ENCODE measurements at places on chromosomes 1 and 21.

GRCh38 chr1:240093120-240093961 lies 1.7 kb downstream of the FMN2 start:
- DNase-seq, result no peak

- peak; percentile 55 for DNase-seq
Observed at GRCh38 chr1:111747282-111747734, 8.1 kb upstream of the INKA2 start.

DNA sequence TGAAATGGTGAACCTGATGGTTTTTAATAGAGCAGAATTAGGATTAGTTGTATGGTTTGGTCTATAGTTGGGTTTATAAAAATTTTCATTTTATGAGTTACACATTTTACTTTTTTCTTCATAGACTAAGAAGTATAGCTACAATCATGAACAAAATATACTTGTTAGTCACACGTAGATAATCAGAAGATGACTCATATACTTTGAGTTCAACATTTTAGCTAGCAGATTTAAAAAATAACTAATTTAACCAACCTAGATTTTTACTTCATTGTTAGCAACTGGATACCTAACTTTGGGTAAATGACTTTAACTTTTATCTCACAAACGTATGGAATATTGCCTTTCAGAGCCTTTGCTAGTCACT lies 27.9 kb downstream of the MORC3 start:
- no peak for DNase-seq

- no peak for DNase-seq
Observed at GRCh38 chr21:37244501-37245095, 22.5 kb downstream of the VPS26C start.

- no peak for DNase-seq
Observed at GRCh38 chr21:46028573-46029091, 47.1 kb downstream of the COL6A1 start.

DNA sequence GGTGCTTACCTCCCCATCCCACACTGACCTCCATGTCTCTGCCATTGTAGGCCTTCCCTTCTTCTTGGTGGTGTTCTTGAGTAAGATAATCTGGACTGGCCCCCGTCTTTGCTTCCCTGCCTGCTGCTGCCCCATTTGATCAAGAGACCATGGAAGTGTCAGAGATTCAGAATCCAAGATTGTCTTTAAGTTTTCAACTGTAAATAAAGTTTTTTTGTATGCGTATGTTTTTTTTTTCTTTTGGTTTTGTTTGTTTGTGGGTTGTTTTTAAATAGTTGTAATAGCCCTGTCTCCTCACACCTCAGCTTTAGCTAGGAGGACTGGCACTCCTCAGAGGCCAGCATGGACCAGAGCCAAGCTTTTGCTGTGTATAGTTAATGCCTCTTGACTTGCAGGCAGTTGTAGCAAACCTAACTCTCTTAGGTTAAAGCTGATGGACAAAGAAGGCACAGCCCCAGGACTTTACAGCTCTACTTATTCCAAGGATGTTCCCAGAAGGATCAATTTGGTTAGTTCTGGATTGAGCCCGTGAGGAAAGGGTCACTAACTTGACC lies 5.6 kb upstream of the YBX1 start:
- DNase-seq, result no peak

- DNase-seq, result no peak
Observed at GRCh38 chr1:241215683-241216082, 141.3 kb downstream of the RGS7 start.

- DNase-seq, result no peak
Observed at GRCh38 chr1:244047621-244048255, 3.3 kb upstream of the ZBTB18 start.

GRCh38 chr21:34690041-34690792 lies 21.4 kb downstream of the CLIC6 start:
- DNase-seq, result no peak

GRCh38 chr1:26129778-26130177 lies 18.2 kb downstream of the PDIK1L start:
- DNase-seq, result no peak

- DNase-seq, result no peak
Observed at GRCh38 chr1:208074353-208074752, 163.4 kb upstream of the CD34 start.

GRCh38 chr1:5901150-5901549 lies 91.1 kb downstream of the NPHP4 start:
- no peak for DNase-seq

DNA sequence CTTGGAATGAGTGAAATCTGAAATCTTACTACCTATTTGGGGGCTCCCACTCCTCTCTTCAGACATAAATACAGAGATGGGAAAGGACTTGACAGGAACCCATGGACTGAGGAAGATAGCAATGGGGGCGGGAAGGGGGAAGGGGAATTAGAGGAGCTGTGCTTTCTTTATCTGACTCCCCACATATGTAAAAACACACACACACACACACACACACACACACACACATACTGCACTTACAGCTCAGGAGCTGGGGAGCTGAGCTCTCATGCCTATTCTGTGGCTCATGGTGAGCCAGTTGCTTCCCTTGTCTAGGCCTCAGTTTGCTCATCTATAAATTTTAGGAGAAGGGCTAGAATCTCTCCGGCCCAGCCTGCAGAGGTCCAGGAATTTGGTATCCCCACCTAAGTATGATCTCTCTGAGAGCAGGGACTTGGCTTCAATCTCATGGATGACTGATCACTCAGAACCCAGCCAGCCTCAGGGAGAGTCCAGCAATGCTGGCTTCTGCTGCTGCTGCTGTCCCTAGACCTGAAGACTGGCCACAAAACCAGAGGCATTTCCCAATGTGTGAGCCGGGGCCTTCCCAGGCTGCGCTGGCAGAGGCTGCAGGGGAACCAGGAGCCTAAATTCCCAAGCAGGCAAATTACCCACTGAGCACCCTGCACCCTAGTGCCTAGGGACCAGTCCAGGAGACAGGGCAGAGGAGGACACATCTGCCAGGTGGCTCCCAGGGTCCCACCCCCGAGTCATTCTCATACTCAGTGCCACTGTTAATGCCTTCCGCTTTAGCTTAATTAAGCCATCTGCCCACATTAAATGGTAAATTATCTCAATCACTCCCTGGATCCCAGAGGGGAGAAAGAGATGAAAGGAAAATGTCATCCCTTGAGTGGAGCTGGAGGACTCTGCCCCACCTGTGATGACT lies 57.5 kb upstream of the RBM15 start:
- no peak for DNase-seq

- no peak for DNase-seq
Observed at GRCh38 chr1:243233908-243234307, 21.2 kb downstream of the CEP170 start.

All from stimulated activated naive CD8-positive, alpha-beta T cell treated with anti-CD3 and anti-CD28 coated beads, Interleukin-15, amount 100 ng/mL, for 72 hours (primary cell).